Pancreas (tissue), 10 donors: ENCODE measurements at places on chromosomes 1 and 21. TPM values are rescaled to one million over a fixed set of nuclear protein-coding genes. Genes with fewer than 3 reads are reported as not detected.
A peak's percentile ranks its signal among the peaks of the same experiment; 100 is the strongest.

The TRPM2 gene
- 0.46 TPM for total RNA-seq

The CDA gene
- total RNA-seq = not detected

DNA sequence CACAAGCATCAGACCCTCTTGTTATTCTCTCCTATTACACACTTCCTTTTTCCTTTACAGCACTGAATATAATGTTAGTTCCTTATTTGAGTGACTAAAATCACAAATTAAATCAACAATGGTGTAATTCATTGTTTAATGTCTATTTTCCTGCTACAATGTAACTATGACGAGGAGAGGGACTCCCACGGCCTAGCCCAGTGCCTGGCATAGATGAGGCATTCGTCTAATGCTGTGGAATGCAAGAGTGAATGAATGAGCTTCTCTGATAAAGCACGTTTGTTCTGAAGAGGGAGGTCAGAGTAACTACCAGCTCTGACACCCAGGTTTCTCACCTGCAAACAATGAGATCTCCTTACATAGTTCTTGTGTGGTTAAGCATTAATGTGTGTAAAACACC lies 479.4 kb downstream of the OMA1 start:
- no peak for DNase-seq
- H3K36me3 ChIP-seq = no peaks in the 10 kb centered on the region
- no peak overlapping the region for H3K27ac ChIP-seq
- no peaks in the 10 kb centered on the region for H3K4me1 ChIP-seq
- H3K4me3 ChIP-seq = no peak overlapping the region
- H3K27me3 ChIP-seq = no peaks in the 10 kb centered on the region

DNA sequence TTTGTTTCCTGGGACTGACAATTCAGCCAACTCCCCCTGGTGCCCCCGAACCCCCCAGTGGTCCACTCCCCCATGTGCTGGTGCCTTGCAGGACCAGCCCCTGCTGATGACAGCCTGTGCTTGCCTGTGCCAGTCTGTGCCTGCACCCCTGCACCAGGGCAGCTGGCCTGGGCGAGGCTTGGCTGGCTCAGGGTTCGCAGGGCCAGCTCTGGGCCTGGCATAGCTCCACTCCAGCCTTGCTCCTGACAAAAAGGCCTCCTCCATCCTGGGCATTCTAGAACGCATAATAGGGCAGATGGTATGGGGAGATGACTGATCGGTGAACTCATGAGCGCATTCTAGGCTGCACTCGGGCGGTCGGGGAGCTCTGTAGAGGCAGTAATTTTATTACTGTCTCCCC lies 5.4 kb downstream of the CNTN2 start:
- H3K4me3 ChIP-seq = no peak overlapping the region
- DNase-seq = no peak
- H3K27me3 ChIP-seq = no peaks in the 10 kb centered on the region
- H3K27ac ChIP-seq = no peak overlapping the region

- DNase-seq = no peak
- H3K4me1 ChIP-seq = no peaks in the 10 kb centered on the region
- no peaks in the 10 kb centered on the region for H3K27me3 ChIP-seq
Observed at GRCh38 chr1:25112400-25112799, 119.9 kb downstream of the SYF2 start.

GRCh38 chr1:160789051-160789701 lies 6.8 kb upstream of the LY9 start:
- DNase-seq = no peak
- no peaks in the 10 kb centered on the region for H3K36me3 ChIP-seq
- H3K4me1 ChIP-seq = no peaks in the 10 kb centered on the region

- no peaks in the 10 kb centered on the region for H3K4me1 ChIP-seq
- peaks cover 6% of the 10 kb centered on the region for H3K27me3 ChIP-seq
- no peak for DNase-seq
- no peak overlapping the region for H3K27ac ChIP-seq
Observed at GRCh38 chr1:240612811-240613210, 856 bp upstream of the GREM2 start.

The METTL25B gene
- total RNA-seq = 20.8 TPM

GRCh38 chr1:58754683-58755467 lies 29.0 kb downstream of the JUN start:
- no peak overlapping the region for H3K4me3 ChIP-seq
- H3K4me1 ChIP-seq = peaks cover 7% of the 10 kb centered on the region
- H3K27ac ChIP-seq = peak overlapping the region; percentile 13
- DNase-seq = no peak
- no peaks in the 10 kb centered on the region for H3K36me3 ChIP-seq

- H3K4me1 ChIP-seq = no peaks in the 10 kb centered on the region
- H3K27ac ChIP-seq = no peak overlapping the region
- peaks cover 17% of the 10 kb centered on the region for H3K36me3 ChIP-seq
- no peaks in the 10 kb centered on the region for H3K27me3 ChIP-seq
- no peak for DNase-seq
- H3K4me3 ChIP-seq = no peak overlapping the region
Observed at GRCh38 chr1:39360731-39361130, 130.7 kb upstream of the BMP8A start.

The PRR9 gene
- not detected for total RNA-seq

The DNAJC11 gene
- total RNA-seq = 14.9 TPM

GRCh38 chr1:234638832-234639799 lies 29.1 kb upstream of the IRF2BP2 start:
- peaks cover 44% of the 10 kb centered on the region for H3K4me1 ChIP-seq
- no peaks in the 10 kb centered on the region for H3K27me3 ChIP-seq
- H3K27ac ChIP-seq = peak overlapping the region; percentile 55

- H3K27me3 ChIP-seq = no peaks in the 10 kb centered on the region
- no peaks in the 10 kb centered on the region for H3K36me3 ChIP-seq
- no peak for DNase-seq
- H3K4me3 ChIP-seq = no peak overlapping the region
- H3K27ac ChIP-seq = no peak overlapping the region
Observed at GRCh38 chr1:53733447-53733931, 5.5 kb downstream of the GLIS1 start.

The WNT3A gene
- not detected for total RNA-seq

DNA sequence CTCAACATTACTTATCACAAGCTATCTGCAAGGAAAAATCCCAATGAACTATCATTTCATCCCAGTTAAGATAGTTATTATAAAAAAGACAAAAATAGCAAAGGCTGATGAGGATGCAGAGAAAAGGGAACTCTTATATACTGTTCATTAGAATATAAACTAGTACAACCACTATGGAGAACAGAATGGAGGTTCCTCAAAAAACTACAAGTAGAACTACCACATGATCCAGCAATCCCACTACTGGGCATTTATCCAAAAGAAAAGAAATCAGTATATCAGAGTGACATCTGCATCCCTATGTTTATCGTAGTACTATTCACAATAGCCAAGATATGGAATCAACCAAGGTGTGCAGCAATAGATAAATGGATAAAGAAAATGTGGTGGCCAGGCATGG lies 4.9 kb upstream of the C1orf185 start:
- no peaks in the 10 kb centered on the region for H3K27me3 ChIP-seq
- H3K36me3 ChIP-seq = no peaks in the 10 kb centered on the region
- H3K4me1 ChIP-seq = no peaks in the 10 kb centered on the region
- DNase-seq = no peak
- H3K4me3 ChIP-seq = no peak overlapping the region

The TGFB2 gene
- total RNA-seq = 3.1 TPM

DNA sequence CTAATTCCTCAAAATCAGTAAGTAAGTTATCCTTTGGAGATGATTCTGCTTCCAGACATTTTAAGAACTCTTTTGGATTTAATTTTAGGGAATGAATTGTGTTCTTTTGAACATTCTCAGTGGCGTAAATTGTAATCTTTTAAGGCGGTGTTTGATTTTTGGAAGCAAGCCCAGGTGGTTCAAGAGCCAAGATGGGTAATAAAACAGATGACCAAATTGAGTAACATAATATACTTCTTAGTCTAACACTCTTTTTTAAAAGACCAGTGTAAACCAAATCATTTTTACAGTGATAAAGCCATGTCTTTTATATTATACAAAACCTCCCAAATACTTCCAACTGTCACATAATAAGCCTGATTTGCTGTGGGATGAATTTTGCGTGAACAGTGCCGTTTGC lies 133.8 kb downstream of the LRRC40 start:
- H3K4me1 ChIP-seq = no peaks in the 10 kb centered on the region
- DNase-seq = no peak
- H3K27me3 ChIP-seq = no peaks in the 10 kb centered on the region
- H3K27ac ChIP-seq = no peak overlapping the region
- H3K4me3 ChIP-seq = no peak overlapping the region
- no peaks in the 10 kb centered on the region for H3K36me3 ChIP-seq

The PPIH gene
- 7.6 TPM for total RNA-seq

The RPTN gene
- not detected for total RNA-seq

GRCh38 chr21:45266518-45267389 lies 20.9 kb downstream of the POFUT2 start:
- H3K4me3 ChIP-seq = no peak overlapping the region
- H3K4me1 ChIP-seq = no peaks in the 10 kb centered on the region
- DNase-seq = peak; percentile 4
- H3K27me3 ChIP-seq = no peaks in the 10 kb centered on the region

DNA sequence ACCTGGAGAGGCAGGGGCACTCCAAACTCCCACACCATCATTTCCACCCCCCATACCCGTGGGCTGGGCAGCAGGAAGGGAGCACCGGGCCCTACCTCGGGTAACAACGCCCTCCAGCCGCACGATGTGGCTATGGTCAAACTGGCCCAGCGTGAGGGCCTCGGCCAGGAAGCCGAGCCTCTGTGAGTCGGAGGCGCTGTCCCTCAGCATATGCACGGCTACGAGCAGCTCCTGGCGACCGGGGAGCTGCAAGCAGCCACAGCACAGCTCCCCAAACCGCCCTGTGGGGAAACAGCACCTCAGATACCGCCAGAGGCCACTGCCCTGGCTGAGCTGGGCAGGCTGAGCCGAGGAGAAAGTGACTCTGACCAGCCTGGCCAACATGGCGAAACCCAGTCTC lies 29.2 kb downstream of the CDCA8 start:
- no peaks in the 10 kb centered on the region for H3K4me1 ChIP-seq
- no peak overlapping the region for H3K27ac ChIP-seq
- H3K36me3 ChIP-seq = no peaks in the 10 kb centered on the region
- H3K27me3 ChIP-seq = no peaks in the 10 kb centered on the region
- H3K4me3 ChIP-seq = no peak overlapping the region
- DNase-seq = no peak

GRCh38 chr1:156895455-156895812 lies 1.9 kb downstream of the PEAR1 start:
- no peaks in the 10 kb centered on the region for H3K36me3 ChIP-seq
- no peak overlapping the region for H3K4me3 ChIP-seq
- no peaks in the 10 kb centered on the region for H3K4me1 ChIP-seq
- DNase-seq = no peak
